ENCODE measurements at places on chromosomes 1 and 21.

- DNase-seq, result peak; percentile 83
These were observed 4.5 kb downstream of the HSPB7 start for GRCh38 chr1:16013220-16013907.

DNA sequence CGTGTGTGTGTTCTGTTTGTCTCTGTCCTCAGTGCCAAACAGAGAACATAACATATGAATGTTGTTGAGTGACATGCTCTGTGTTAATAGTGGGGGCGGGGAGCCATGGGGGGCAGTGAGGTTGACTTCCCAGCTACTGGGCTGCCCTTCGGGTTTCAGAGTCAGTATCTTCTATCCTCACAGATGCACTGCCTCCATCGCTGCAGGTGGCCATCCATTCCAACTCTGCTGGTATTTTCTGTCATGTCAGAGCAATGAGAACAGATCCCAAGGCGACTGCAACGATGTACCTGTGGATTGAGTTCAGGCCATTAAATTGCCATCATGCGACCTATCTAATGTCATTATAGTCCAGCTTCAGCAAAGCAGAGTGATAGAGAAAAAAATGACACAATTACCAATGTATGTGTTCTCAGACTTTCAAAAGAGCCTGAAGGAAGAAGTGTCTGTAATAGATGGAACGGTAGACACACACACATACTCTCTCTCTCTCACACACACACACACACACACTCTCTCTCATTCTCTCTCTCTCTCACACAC lies 418.5 kb downstream of the RWDD3 start:
- no peak for DNase-seq

GRCh38 chr1:92858564-92859399 lies 26.9 kb downstream of the RPL5 start:
- no peak for DNase-seq

DNA sequence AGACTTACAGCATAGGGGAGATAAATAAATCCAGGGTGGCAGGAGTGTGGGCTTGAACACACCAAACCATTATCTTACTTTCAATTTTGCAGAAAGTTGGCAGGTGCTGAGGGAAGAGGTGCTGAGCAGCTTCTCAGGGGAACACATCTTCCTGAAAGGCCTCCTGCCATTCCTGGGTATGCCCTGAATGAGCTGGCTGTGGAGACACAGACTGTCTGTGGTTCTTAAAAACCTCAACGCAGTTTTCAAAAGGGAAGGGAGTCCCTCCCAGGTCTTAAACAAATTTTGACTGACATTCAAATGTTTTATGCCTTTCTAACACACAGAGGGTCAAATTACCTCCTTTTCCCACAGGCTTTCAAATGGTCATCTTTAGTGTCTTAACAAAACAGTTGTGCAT lies 166.9 kb downstream of the TNFSF18 start:
- no peak for DNase-seq

DNA sequence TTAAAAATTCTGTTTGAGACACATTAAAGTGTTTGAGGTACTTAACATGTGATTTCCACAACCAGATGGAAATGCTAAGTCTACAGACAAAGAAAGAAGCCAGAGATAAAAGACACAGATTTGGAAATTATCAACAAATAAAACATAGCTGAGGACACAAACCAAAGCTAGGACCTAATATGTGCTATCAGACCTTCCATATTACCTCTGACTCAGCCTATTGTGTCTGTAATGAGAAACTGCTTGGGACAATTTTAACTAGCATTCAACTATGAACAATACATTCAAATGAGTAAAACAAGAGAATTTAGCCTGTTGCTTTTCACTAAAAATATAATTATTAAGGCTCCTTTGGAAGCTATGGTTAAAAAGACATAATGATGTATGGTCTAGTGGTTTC lies 54.6 kb downstream of the WNT2B start:
- DNase-seq, result no peak

DNA sequence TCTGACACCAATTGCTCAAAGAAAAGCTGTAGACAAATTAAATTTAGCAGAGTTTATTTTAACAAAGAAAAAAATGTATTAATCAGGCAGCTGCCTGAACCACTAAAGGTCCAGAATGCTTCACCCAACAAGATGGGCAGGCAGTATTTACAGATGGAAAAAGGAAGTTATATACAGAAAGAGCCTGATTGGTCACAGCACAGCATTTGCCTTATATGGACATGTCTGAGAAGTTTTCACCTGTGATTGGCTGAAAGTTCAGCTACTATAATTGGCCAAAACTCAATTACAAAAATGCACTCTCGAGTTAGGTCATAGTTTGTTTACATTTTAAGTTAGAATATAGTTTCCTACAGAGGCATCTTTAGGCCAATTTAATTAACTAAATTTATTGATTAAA lies 15.1 kb upstream of the FMO1 start:
- no peak for DNase-seq

GRCh38 chr21:44337941-44338895 lies 972 bp downstream of the CFAP410 start:
- peak; percentile 79 for DNase-seq

- DNase-seq, result no peak
These were observed 22.6 kb downstream of the GON4L start for GRCh38 chr1:155834296-155834926.

- no peak for DNase-seq
These were observed 25.5 kb upstream of the ITPKB start for GRCh38 chr1:226764533-226764932.

- no peak for DNase-seq
These were observed 1639.3 kb downstream of the MRPL39 start for GRCh38 chr21:23968008-23968407.

GRCh38 chr1:150973258-150973835 lies 1.3 kb downstream of the CERS2 start:
- no peak for DNase-seq

DNA sequence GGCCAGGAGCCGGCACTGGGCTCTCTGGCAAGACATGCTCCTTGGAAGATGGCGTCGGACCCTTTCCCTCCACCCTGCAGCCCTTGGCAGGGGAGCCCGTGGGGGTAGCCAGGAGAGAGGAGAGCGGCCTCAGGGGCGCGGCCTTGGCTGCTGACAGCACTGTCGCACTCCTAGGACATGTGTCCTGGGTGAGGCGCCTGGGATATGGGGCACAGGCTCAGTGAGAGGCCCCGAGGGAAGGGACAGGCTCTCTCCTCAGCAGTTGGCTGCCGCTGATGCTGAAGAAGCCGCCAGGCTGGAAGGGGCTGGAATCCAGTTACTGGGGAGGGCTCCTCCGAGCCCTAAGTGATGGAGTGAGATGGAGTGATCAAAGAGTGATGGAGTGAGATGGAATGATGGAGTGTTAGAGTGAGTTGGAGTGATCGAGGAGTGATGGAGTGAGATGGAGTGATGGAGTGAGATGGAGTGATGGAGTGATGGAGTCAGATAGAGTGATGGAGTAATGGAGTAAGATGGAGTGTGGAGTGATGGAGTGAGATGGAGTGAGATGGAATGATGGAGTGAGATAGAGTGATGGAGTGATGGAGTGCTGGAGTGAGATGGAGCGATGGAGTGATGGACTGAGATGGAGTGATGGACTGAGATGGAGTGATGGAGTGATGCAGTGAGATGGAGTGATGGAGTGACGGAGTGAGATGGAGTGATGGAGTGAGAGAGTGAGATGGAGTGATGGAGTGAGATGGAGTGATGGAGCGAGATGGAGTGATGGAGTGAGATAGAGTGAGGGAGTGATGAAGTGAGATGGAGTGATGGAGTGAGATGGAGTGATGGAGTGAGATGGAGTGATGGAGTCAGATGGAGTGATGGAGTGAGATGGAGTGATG lies 27.6 kb upstream of the PKP1 start:
- no peak for DNase-seq

DNA sequence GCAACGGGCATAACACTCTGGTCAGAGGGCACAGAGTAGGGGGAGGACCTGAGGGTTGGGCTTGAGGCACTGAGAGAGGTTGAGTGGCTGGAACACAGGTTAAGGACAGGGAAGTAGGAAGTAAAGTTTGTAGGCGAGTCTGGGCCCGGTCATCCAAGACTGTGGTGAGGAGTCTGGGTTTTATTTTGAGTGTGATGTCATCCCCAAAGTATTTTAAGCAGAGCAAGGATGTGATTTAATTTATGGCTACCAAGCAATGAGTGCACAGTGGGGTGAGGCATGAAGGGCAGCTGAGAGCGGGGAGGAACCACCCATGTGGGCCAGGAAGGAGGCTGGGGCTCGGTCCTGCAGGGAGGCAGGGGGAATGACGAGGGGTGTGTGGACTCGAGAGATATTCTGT lies 11.2 kb upstream of the VWA5B1 start:
- DNase-seq, result no peak

GRCh38 chr1:180213401-180214170 lies 16.5 kb upstream of the LHX4 start:
- DNase-seq, result peak; percentile 47

- no peak for DNase-seq
These were observed 146.8 kb downstream of the CASZ1 start for GRCh38 chr1:10649517-10650201.

DNA sequence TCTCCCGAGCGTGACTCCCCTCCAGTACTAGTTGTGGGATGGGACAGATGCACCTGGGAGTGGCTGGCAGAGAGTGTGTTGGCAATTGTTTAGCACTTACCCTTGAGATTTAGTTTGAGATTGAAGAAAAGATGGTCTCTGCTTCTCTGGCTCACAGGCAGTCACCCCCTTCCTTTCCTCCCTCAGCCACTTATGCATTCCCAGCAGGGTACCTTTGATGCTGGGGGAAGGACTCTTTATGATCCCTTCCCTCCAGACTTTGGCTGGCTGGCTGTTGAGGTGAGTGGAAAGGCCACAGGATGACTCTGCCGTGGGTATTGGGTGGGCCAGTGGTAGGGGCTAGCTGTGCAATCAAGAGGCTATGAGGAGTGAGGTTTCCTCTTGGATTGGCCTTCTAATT lies 236.8 kb downstream of the CAMTA1 start:
- DNase-seq, result no peak

GRCh38 chr1:54335755-54336108 lies 70.5 kb downstream of the SSBP3 start:
- DNase-seq, result no peak

- DNase-seq, result no peak
These were observed 276.1 kb downstream of the RPS6KC1 start for GRCh38 chr1:213327017-213327667.

- no peak for DNase-seq
These were observed 278.4 kb downstream of the USH2A start for GRCh38 chr1:216144661-216145450.

- no peak for DNase-seq
These were observed 103.8 kb upstream of the ARHGEF16 start for GRCh38 chr1:3350506-3351261.

GRCh38 chr21:38310646-38311485 lies 54.1 kb downstream of the KCNJ15 start:
- DNase-seq, result no peak

- DNase-seq, result no peak
These were observed 225.6 kb downstream of the BRINP3 start for GRCh38 chr1:190252046-190252445.

GRCh38 chr1:234582681-234583301 lies 27.2 kb downstream of the IRF2BP2 start:
- no peak for DNase-seq

GRCh38 chr1:172781513-172782140 lies 122.7 kb downstream of the FASLG start:
- DNase-seq, result no peak

GRCh38 chr1:83761167-83762038 lies 237.5 kb downstream of the TTLL7 start:
- DNase-seq, result no peak

- DNase-seq, result no peak
These were observed 191.4 kb downstream of the DAB1 start for GRCh38 chr1:57232500-57232899.

GRCh38 chr1:156303241-156303640 lies 4.1 kb upstream of the VHLL start:
- DNase-seq, result no peak

GRCh38 chr1:74811436-74812179 lies 78.7 kb downstream of the TYW3 start:
- no peak for DNase-seq

DNA sequence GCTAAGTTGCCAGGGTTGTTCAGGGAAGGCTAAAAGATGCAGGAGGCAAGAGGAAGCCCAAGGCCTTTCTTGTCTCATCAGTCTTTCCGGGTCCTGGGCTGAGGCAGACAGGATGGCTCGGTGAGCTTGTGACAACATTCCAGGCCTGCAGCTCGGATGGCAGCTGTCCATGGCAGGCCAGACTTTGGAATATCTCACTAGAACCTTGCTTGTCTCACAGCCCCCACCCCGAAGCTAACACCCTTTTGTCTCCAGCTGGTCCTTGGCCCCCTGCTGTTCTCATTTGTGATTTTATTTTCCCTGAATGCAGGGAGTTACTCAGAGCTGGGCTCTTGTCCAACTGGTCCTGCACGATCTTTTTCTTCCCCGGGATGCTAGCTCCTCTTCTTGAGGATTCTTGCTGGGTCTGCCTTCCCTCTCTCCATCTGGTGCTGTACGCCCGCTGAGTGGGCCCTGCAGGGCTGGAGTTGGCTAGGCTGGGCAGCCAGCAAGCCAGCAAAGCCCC lies 477.2 kb upstream of the CAMK1G start:
- no peak for DNase-seq

GRCh38 chr1:66570196-66570595 lies 36.2 kb downstream of the SGIP1 start:
- DNase-seq, result no peak

DNA sequence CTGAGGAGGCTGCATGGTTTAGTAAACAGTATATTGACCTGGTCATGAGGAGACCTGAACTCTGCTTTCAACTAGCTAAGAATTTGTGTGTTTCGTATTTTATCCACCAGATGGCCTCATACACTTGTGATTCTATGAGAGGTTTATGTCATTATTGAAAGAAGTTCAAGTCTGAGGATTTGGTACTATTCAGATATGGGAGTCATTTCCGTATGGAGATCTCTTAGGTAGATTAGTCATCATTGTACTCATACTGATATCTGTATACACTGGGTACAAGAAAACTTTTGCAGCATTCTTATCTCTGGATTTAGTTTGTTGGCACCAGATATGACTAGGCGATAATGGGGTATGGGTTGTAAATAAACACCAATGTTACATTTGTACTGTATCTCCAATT lies 26.6 kb downstream of the ATF6 start:
- no peak for DNase-seq

DNA sequence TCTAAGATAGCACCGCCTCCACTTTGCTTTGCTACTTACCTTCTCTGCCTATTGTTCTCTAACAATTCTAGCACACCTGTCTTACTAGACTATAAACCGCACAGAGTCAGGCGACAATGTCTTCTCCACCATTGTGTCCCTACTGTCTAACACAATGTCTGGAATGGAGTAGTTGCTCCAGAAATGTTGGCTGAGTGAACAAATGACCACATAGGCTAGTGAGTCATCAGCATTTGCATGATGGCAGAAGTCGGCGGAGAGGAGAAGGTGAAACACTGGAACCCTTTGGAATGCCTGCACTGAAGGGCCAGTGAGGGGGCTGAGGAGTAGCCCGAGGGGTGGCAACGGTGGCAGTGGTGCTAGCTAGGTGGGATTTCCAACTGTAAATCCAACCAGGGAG lies 14.0 kb upstream of the PABPC4 start:
- no peak for DNase-seq

- DNase-seq, result peak; percentile 72
These were observed at the start of gene RYR2 for GRCh38 chr1:237041795-237042525. Gene RYR2, plus strand, starts transcription at chr1:237042184. Its CDS starts 338 bp downstream, at chr1:237042522.

GRCh38 chr1:76901158-76901767 lies 34.0 kb downstream of the ST6GALNAC5 start:
- no peak for DNase-seq

- DNase-seq, result no peak
These were observed 26.5 kb upstream of the SLC45A3 start for GRCh38 chr1:205706601-205707502.

GRCh38 chr1:185733818-185734735 lies at the start of gene HMCN1:
Gene HMCN1, plus strand, starts transcription at chr1:185734391. Its CDS starts 389 bp downstream, at chr1:185734780.
- peak; percentile 82 for DNase-seq
